ENCODE measurements at places on chromosomes 6 and 20.

DNA sequence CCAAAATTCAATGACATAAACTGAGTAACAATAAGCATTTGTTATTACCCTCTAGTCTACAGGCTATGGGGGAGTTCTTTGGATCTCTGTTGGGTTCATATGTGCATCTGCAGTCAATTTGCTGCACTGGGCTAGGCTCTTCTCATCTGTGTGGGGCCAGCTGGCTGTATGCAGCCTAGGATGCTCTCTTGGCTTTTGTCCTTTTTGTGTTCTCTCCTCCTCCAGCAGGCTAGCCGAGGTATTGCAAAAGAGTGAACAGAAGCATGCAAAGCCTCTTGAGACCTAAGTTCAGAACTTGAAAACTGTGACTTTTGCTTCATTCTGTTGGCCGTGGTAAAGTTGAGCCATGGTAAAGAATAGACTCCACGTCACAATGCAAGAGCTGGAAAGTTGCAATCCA lies 62.8 kb upstream of the FOXO3 start:
- DNase-seq = no peak

DNA sequence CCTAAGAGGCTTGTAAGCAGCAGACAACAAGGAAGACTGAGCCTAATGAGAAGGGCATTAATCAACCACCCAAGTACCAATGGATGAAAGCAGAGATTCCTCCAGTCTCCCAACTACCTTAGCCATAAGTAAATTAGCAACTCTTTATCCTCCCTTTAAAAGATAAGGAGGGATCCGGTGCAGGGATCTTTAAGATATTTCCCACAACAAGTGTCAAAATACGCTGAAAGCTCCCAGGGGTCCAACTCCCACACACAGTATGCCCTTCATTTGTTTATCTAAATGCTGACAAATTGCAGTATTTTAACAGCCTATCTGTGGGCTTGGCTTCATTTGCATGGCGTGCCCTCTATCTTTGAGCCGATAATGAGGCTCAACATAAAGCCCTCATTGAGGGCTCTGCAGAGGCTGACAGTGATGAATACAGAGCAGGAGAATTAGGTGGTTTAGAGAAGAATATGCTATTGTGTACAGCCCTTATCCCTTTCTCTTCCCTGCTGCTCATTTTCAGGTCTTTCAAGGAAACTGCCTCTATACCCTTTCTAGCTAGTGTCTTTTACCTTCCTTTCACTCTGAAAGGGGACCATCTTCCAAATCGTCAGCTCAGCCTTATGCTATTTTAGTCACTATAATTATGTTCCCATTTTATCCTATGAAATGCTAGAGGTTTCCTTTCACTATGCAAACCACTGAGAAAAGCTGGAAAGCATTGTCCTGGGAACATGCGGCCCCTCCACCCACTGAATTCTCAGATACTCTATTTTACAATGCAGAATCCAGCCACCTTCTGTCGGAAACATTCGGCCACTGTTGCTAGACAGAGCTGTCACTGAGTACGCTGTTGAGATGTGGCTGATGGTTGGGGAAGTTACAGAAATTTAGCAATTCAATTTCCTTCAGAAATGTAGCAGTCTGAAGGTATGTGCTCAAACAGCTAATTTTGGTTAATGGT lies 575.2 kb upstream of the JAG1 start:
- no peak for DNase-seq

DNA sequence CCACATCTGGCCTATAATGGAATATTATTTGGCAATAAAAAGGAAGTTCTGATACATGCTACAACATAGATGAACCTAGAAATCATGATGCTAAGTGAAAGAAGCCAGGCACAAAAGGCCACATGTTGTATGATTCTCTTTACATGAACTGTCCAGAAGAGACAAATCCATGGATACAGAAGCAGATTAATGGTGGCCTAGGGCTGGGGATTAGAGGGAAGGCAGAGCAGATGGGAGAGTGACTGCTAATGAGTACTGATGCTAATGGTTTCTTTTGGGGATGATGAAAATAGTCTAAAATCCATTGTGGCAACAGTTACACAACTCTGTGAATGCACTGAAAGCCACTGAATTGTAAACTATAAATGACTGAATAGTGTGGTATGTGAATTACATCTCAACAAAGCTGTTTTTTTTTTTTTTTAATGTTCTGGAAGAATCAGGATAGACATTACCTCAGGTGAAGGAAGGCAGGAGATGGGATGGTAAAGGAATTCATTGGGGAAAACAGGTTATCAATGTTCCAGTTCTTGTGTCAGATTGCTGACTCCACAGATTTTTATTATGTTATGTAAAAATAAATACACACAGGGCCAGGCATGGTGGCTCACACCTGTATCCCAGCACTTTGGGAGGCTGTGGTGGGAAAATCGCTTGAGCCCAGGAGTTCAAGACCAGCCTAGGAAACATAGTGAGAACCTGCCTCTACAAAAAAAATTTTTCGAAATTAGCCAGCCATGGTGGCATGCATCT lies 8.9 kb upstream of the SOX12 start:
- DNase-seq = no peak

DNA sequence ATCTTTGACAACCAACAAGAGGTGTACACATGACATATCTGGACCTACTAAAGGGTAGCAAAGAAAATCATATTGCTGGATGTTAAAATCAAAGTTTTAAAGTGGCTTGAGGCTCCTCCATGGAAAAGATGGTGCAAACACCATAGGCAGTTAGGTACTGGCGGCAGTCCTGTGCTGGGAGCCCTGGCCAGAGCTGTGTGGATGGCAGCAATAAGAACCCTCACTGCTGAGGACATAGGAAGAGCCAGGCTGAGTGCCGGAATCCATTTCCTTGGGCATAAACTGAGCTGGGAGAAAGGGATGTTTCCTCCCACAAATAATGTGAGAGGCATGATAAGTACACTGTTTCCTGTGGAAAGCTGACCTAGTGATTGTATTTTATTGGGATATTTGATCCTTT lies 89.9 kb downstream of the ARID1B start:
- no peak for DNase-seq

GRCh38 chr6:75201901-75202672 lies 3.8 kb downstream of the COL12A1 start:
- DNase-seq = no peak

GRCh38 chr6:116465246-116465645 lies 4.1 kb downstream of the CALHM6 start:
- DNase-seq = no peak

DNA sequence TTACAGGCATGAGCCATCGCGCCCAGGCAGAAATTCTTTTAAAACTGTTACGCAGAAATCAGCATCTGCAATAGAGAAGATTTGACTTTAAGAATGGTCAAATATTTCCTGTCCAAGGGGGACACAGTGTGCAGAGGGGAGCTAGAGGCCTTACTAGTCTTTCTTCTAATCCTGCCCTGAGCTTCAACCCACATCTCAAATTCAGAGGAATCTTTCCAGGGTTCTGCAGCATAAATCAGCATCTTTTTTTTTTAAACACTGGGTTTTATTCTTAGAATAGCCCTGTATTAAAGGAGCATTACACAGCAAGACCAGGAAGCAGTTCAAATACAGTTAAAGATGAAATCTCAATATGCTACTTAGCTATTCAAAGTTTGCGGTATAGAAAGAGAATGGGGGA lies 81.1 kb downstream of the DTNBP1 start:
- DNase-seq = no peak

GRCh38 chr6:41836660-41837052 lies 49.2 kb downstream of the TOMM6 start:
- DNase-seq = no peak

GRCh38 chr20:36760647-36761046 lies 12.9 kb downstream of the DSN1 start:
- no peak for DNase-seq

DNA sequence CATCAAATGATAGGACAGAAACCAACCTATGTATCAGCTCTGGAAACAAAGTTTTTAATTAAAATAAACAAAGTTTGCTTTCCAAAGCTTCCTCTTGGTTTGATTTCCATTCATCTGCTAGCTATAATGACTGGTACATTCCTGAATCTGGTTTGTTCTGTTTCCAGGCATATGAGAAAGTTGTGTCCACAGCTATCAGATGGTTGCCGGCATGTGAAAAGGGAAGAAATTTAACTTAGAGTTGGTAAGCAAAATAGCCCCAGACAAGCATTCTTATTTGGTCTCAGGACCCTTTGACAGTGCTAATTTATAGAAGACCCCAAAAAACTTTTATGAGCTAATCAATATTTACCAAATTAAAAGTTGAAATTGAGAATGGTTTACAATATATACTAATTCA lies 3.8 kb upstream of the RNF146 start:
- DNase-seq = no peak

DNA sequence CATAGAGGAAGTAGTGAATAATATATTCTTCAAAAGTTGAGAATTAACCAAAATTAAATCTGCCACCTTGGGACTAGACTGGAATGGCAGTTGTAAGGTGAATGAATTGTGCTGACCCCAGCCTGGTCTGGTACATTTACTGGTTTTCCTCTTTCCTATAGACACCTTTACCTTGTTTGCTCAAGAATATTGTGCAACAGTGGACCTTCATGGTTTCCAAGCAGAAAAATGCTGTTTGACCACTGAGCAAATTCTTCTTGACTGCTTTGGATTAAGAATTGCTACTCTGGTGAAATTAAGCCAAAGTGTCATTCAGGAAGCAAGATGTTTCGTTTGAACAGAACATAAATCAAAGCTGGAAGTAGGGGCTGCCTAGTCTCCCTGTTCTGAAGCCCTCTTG lies 156.6 kb upstream of the TAB2 start:
- no peak for DNase-seq

GRCh38 chr6:150999107-150999506 lies 133.6 kb downstream of the MTHFD1L start:
- no peak for DNase-seq

- no peak for DNase-seq
These were observed 205.5 kb downstream of the NKAIN2 start for GRCh38 chr6:124008988-124009765.

- DNase-seq = no peak
These were observed 60.6 kb upstream of the IL20RA start for GRCh38 chr6:137105375-137105774.

GRCh38 chr20:19406381-19406780 lies 193.9 kb downstream of the SLC24A3 start:
- DNase-seq = no peak

DNA sequence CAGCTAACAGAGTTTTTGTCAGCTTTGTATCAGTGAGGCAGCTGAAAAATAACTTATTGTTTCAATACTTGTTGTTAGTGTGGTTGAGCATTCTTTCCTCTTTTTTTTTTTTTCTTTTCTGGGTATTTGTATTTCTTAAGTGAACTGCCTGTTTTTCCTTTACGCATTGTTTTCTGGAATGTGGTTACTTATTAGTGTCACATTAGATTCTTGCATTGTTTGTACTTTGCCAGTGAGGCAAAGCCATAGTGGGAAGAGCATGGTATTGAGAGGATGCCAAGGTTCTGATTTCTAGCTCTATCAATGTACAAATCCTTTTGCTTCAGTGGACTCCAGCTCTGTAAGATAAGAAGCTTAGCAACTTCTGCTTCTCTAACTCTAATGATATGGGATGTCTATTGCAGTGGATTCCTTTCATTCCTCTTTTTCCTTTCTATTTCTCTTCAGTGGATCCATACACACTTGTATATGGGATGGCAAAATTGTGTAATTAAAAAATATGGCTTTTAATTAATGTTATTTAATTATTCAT lies 3.9 kb downstream of the CDKAL1 start:
- no peak for DNase-seq

DNA sequence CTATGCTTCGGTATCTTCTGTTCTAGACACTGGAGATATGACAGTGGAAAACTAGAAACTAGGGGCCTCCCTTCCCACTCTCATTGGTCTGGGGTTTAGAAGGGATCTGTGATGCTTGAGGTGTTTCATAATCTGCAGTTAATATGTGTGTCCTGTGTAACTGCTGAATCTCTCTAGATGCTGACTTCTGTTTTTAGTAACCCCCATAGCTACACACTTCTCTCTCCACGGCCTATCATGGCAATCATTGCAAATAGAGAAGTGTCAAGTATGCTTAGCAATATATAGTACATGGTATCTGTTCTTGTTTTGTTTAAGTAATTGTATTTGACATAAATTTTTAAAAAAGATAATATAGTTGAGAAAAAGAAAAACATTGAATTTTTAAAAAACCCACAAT lies 394.6 kb upstream of the MMS22L start:
- no peak for DNase-seq

DNA sequence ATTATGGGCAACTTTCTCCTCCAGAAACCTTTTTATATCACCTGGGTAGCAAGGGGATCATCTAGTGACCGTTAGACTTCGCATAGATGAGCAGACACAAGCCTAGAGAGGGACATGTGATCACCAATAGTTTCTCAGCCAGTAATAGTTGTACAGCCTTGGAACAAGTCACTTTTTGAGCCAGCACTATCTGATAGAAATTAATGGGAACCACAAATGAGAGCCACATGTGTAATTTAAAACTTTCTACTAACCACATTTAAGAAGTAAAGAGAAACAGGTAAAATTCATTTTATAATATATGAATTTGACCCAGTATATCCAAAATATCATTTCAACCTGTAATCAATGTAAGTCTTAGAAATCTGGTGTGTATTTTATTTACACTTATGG lies 592 bp upstream of the CTNNBL1 start:
- DNase-seq = no peak

GRCh38 chr6:166776571-166776970 lies 149.5 kb upstream of the RPS6KA2 start:
- DNase-seq = no peak
